Activated CD4-positive, CD25-positive, alpha-beta regulatory T cell (primary cell): ENCODE measurements at places on chromosomes 3 and 15.

GRCh38 chr3:145942052-145942451 is 218.9 kb downstream of the PLOD2 start:
- DNase-seq = no peak

GRCh38 chr3:159787794-159788205 is 200.8 kb upstream of the IL12A start:
- no peak for DNase-seq

DNA sequence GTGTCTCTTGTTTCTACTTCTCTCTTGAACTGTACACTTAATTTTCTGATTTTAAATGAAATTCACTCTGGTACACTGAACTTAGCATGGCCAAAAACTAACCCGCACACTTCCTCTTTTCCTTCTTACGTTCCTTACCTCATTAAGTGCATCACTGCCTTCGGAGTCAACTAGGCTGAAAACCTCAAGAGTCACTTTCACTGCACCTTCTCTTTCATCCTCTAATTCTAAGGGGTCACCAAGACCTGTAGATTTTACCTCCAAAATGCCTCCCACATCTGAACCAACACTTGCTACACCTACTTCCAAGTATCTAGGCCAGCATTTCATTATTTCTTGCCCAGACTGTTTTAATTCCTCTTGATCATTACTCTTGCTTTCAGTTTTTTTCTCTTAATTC is 6.6 kb downstream of the CBLB start:
- DNase-seq = no peak

GRCh38 chr15:61169904-61170695 is 59.0 kb downstream of the RORA start:
- no peak for DNase-seq

GRCh38 chr3:29585368-29585767 is 304.5 kb downstream of the RBMS3 start:
- DNase-seq = no peak
